ENCODE measurements at places on chromosomes 12 and 14.

DNA sequence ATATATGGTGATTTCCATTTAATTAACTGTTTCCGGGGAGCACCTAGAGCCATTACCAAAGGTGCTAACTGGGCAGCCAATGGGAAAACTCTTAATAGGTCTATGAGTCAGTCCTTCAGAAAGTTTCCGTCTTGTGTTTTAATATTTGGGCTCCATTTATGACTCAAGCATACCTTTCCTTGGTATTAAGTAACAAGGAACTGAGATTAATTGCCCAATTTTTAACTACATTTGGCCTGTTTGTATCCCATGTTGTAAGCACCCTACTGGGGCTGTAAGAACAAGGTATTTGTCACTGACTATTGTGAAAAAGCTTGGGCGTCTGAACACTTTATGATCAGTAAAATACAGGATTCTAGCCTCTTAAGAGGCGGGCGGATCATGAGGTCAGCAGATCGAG, 62.8 kb upstream of the FOXN3 start:
- DNase-seq, result no peak

- no peak for DNase-seq
These were observed 1.3 kb upstream of the NR2C1 start for GRCh38 chr12:95074766-95075165.

- no peak for DNase-seq
These were observed 169.1 kb upstream of the AVPR1A start for GRCh38 chr12:63319936-63320633.

- no peak for DNase-seq
These were observed 66.7 kb upstream of the E2F7 start for GRCh38 chr12:77131977-77132490.

GRCh38 chr12:20436316-20436715, 68.0 kb downstream of the PDE3A start:
- DNase-seq, result no peak

- no peak for DNase-seq
These were observed 210.6 kb downstream of the ADGRD1 start for GRCh38 chr12:131164096-131164872.

GRCh38 chr14:68639000-68639757, 153.7 kb downstream of the ZFP36L1 start:
- no peak for DNase-seq

DNA sequence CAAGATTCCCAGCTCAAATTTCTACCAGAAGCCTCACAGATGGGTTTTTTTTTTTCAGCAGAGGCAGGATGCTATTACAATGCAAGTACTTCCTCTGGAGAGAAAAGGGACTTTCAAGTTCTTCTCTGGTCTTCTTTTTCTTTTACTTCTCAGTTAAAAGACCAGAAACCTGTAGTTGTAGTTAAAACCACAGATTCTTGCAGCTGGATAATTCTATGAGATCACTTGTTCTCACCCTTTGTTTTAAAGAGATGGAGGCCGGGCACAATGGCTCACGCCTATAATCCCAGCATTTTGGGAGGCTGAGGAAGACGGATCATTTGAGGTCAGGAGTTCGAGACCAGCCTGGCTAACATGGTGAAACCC, 47.6 kb upstream of the OVCH1 start:
- no peak for DNase-seq

DNA sequence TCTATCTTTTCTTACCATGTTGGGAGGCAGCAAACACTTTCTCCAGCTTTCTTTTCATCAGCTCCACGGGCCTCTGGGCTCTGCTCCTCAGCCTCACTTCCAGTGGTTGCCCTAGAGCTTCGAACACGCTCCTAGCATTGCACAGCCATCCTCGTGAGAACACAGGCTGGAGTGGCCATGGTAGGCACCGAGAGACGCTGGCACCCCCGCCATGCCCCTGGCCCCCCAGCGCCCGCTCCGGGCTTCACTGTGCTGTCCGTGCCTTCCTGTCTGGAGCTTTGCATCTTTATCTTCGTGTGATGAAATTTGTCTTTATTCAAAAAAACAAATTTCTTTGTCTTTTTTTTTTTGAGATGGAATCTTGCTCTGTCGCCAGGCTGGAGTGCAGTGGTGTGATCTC, 352.2 kb downstream of the TMEM121 start:
- DNase-seq, result no peak

DNA sequence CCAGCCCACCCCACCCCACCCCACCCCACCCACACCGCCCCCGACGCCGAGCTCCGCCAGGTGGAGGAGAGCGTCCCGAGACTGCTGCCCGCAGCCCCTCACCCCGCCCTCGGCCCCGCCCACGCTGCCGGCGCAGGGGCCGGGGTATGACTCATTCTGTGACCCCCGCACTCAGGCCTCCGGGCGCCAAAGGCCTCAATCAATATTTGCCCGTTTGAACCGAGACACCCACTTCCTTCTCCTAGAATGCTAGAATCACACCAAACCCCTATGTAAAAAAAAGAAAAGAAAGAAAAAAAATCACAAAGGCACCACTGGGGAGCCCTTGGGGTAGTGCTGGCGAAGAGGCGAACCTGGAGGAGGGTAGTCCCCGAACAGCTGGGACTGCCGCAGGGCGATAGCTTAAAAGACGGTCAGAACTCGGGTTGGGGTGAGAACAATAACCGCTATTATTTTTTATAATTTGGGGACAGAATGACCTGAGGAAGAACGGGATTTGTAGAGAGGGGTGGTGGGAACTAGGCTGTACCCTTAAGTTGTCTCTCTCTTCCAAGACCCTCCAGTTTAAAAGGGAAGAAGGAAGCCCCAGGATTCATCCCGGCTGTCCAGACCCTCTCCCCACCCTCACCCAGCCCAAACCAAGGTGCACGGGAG, 894 bp downstream of the KRT8 start:
- no peak for DNase-seq

GRCh38 chr12:99055299-99055698, 410.2 kb downstream of the APAF1 start:
- DNase-seq, result no peak

- no peak for DNase-seq
These were observed 32.9 kb upstream of the EEA1 start for GRCh38 chr12:92961949-92962348.

DNA sequence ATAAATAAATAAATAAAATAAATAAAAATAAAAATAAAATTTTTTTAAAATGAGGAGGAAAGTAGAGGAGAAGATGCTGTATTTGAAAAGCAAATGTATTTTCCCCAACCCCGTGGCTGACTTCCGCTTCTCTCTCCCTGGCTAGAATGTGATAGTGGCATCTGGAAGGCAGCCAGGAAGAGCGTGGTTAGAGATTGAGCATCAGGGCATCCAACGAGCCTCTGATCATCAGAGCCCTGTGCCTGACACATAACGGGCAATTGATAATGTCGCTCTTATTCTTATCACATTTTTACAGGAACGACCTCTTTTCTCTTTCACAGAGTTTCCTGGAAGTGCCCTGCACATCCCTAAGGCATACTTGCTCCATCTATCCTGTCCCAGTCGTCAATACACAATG, 496.9 kb upstream of the TMEM132C start:
- DNase-seq, result no peak

DNA sequence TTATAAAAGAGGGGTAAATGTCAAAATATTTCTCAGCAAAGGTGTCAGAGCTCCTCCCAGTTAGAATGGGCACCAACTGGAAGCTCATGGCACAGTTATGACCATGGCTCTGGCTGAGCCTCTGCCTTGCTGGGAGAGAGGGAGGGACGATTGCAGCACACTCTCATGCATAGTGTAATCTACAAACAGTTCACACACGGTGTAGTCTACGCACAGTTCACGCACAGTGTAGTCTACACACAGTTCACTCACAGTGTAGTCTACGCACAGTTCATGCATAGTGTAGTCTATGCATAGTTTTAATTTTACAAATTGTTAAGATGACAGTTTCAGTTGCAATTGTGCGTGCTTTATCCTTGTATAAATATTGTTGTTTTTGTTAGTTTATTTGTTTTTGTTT, 1474.6 kb upstream of the TMEM132C start:
- DNase-seq, result no peak

GRCh38 chr14:54568821-54569595, 2.1 kb downstream of the SAMD4A start:
- no peak for DNase-seq
